ENCODE measurements at places on chromosomes 2 and 18.

DNA sequence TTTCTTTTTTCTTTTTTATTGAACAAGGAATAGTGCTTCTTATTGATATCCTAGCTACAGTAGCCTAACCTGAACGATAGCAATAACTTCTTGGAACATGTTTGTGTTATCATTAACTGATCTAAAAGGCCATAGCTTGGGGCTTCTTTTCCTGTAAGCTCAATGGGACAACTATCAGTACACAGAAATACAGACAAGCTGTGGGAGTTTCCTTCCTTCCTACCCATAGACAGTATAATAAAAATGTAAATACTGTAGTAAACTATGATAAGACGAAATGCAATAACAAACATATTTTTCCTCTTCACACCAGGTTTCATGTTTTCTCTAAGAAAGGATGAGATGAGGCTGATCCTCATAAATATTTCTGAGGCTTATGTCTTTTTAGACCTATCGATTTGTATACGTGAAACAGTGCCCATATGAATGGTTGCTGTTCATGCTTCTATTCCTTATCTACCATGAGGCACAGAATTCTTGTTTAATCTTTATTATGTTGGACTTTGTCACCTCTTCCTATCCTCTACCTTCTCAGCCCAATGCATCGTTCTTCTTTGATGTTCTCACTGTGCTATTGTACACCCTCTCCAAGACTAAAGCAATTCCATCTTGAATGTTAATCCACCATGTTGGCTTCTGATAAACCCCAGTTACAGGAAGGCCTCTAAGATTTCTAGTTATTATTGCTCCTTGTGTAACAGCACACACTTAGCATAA is 361.4 kb downstream of the DCC start:
- no peak for DNase-seq

DNA sequence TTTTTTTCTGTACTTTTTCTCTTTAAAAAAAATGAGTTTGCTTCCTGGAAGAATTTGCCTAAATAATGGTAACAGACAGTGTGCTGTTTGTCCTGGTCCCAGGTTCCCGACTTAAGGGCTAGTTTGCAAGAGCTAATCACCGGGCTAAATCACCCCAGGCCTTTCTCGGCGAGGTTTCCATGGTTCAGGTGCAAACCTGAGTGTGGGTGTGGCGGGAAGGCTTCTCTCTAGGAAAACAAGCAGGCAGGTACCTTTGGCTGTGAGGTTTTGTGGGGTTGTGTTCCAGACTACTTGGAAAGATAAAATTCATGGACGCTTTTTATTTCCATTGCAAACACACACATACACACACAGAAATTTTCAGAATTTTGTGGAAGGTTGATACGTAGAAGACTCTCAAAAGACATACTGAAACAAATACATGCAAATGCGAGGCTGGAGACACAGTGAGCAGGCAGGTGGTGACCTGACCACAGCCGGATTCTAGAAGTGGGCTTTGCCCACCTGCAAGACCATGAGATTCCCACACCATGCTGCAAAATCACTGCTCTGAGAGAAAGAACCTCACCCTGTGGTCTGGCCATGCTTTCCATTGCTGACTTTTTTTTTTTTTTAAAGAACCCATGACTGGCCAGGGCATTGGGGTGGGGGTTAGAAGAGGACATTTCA is 815 bp downstream of the CNDP1 start:
- DNase-seq: no peak

GRCh38 chr2:10452312-10452711 is 4.2 kb upstream of the ODC1 start:
- no peak for DNase-seq

GRCh38 chr2:38601463-38602135 is 1.1 kb downstream of the HNRNPLL start:
- no peak for DNase-seq

GRCh38 chr2:64652231-64653108 is 1.2 kb downstream of the SERTAD2 start:
- DNase-seq: no peak

DNA sequence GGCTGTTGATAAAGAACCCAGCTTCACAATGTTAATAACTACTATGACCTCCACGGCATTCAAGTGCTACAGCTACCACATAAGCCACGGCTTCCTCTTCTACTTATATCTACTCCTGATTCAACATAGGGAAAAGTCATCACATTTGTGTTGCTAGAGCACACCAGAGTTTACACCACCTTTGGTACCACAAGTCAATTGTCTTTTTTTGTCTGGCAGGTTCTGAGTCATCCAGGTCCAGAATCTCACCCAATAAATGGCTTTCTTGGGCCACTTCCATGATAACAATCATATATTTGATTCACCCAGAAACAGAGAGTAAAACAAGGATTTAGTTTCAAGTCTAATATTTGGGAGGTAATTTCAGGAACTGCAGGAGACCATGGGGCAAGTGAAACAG is 480.2 kb downstream of the TMX3 start:
- no peak for DNase-seq

GRCh38 chr2:238644095-238645081 is 203.5 kb upstream of the TWIST2 start:
- no peak for DNase-seq

- no peak for DNase-seq
Measured at GRCh38 chr2:118078734-118079133, 9.5 kb upstream of the INSIG2 start.

DNA sequence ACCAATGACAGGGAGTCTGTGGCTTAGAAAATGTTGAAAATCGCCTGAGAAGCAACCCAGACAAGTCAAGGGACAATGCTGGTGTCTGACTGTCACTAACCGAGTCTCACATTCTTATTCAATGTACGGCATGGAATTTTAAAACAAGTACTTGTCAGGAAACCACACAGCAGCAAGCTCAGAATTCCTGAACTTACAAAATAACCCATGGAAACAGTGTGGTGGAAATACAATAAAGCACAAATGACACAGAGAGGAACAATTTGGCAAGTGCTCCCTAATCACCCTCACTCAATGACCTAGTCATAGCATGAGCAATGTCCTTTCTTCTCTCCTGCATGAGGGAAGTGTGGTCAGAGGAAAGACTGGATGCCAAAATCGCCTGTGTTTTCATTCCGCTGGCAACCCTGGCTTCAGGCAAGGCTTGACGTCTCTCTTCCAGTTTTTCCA is 154.0 kb downstream of the SATB2 start:
- no peak for DNase-seq

DNA sequence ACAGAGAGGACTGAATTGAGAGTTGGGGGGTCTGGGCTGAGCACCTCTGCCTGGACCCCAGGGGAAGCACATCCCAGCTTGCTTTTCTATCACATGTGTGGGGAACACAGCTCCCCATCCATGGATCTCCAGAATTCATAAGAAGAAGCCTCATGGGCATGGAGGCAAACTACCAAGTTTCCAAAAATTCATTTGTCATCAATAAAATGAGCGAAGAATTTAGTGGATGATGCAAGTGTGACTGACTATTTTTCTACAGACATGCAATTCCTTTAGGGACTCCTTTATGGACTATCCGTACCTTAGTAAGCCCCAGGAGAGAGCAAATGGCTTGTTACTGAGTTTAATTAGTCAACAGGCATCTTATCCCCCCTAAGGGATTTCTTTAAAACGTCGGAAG is 33.1 kb downstream of the ACKR3 start:
- no peak for DNase-seq

GRCh38 chr2:224956706-224957105 is 85.6 kb downstream of the DOCK10 start:
- DNase-seq: no peak

- DNase-seq: no peak
Measured at GRCh38 chr2:239477591-239477990, 76.8 kb upstream of the HDAC4 start.

DNA sequence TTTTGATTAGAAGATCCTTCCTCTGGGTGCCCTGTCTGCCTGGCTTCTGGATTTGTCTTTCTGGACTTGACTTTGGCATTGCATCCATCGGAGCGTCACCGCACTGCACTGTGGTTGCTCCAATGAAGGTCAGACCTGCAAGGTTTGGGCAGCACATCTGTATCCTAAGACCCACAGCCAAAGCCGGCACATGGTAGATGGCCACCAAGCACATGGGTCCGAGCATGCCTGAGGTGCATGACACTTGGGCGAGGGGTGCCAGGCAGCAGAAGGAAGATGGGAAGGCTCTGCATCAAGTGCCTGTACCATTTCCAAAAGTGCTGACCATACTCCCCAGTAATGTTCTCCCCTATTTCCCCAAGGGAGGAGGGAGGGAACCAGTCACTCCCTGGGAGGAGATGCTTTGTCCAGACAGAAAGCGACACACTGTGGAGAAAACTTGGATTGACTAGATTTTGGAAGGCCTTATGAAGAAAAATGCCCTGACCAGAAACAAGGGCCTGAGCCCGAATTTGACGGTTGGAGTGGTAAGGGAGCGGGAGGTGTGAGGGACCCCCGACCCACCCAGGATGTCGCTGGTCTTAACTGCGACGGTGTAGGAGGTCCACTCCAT is 149.9 kb downstream of the LOXHD1 start:
- no peak for DNase-seq

DNA sequence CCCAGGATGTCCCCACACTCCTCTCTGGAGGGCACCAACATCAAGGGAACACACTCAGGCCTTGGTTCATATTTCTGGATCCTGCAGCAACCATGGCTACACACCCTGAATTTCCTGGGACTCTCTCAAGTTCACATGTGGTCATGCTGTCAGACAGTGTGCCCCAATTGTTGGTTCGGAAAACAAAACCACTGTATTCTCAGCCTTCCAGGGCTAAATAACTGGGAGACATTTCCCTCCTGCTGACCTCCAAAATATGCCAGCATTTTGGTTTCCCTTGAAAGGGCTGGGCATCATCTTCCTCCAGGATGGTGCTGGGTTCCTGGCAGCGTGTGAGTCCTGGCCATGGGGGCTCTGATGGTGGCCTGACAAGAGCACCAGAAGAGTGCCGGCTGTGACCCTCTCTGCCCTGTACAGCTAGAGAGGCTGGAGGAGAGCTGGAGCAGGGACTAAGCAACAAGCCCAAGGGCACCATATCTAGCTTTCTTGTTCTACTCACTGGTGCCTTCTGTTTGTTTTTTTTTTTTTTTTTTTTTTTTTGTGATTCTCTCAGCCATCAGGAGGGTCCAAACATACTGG is 37.5 kb upstream of the WIPF1 start:
- no peak for DNase-seq

DNA sequence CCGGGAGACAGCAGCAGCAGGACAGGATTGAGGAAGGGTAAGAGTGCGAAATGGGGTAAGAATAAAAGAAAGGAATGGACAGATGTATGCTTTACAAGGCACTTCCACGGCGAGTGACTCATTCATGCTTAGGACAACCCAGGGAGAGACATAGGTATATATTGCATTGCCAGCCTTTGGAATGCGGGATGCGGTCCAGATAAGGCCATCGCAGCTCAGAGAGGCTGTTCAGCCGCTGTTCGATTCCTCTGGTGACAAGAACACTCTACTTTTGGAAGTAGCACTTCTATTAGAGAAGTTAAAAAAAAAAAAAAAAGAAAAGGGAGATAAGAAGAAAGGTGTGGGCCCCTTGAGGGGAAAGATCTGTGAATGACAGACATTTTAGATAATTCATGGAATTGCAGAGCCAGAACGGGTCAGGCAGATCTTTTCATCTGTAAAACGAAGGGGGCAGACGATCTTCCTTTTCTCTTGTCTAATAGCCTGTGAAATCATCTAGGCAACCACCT is 819 bp upstream of the NCOA1 start:
- no peak for DNase-seq

GRCh38 chr2:217366266-217366895 is 506.5 kb upstream of the TNP1 start:
- DNase-seq: no peak

DNA sequence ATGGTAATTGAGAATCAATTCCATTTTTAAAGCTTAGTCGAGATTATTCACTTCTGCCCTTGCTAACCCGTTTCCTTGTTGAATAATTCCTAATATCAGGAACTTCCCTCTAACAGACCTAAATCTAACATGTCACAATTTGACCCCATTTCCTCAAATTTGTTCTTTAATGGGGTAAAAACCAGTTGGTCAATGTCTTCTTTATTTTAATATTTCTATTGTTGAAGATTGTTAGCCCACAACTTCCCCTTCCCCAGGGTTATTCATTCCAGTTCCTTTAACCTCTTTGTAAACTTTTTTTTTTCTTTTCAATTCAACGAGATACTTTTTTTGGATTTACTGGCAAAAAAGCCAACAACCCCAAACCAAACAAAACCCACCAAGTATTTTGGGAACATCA is 7.3 kb downstream of the TNFRSF11A start:
- DNase-seq: no peak

GRCh38 chr2:35973132-35973736 is 382.3 kb upstream of the CRIM1 start:
- DNase-seq: no peak

DNA sequence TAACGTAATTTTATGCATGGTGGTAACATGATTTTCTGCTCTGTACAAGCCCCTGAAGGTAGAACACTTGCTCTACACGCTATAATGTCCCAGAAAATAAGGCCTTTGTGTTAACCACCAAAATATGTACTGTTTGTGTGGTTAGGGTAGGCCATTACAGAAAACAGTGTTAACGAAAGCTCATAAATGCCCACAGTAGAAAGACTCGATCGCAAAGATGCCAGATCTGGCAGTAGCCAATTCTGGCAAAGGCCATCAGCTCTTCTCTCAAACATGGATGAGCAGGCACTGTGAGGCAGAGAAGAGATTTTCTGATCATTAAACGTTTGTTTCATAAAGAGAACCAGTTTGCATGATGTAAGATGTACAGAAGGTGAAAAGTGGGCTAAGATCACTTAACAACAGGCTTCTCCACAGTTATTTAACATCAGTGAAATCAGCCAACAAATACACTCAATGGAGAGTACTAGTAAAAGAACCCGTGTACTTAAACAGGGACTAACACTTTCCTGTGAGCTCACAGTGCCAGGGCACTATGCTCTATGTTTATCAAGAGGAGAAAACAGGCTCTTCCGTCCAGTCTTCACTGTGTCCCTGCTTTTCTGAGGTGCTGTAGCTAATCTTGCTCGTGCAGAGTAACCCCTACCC is 80.3 kb downstream of the SPRED2 start:
- DNase-seq: no peak

- no peak for DNase-seq
Measured at GRCh38 chr18:74652392-74652988, 54.8 kb downstream of the ZNF407 start.

DNA sequence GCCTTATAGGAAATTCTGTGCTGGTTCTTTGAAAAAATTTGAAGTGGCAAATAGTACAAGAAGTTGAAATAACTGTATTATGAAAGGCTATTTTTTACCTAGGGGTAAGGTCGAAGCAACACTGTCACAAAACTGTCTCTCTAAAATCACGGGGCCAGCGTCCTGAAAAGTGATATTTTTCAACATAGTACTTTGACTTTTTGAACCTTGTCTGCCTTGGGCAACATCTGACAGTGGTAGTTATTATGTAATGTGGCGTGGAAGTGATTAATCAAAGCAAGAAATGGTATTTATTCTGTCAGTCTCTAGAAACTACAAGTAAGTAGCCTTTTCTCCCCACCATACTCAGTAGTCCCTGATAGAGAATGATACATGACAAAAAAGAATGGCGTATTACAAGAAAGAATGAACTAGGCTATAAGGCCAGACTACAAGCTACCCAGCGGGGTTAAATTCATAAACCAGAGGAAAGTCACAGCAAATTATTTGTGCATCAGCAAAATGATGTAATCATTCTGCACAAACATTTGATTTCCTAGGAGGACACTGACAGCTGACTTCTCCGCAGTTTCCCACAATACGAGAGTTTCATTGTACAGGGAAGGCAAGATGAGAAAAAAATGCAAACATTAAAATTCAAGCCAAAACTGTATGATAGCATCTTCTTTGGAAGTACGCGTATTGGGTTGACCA is 9.8 kb downstream of the GEN1 start:
- no peak for DNase-seq

Data from stimulated activated CD4-positive, alpha-beta T cell treated with anti-CD3 and anti-CD28 coated beads, TNF-alpha, amount 100 ng/mL, for 1 hour (primary cell).